ENCODE measurements at places on chromosomes 11 and 22.

GRCh38 chr11:2516276-2517015, 71.6 kb downstream of the KCNQ1 start:
- H3K4me1 ChIP-seq = no peaks in the 10 kb centered on the region
- H3K27me3 ChIP-seq = peaks cover 3% of the 10 kb centered on the region
- no peak overlapping the region for H3K27ac ChIP-seq
- H3K4me3 ChIP-seq = no peak overlapping the region

GRCh38 chr11:102794382-102794781, 3.6 kb downstream of the MMP1 start:
- no peak for DNase-seq
- no peaks in the 10 kb centered on the region for H3K4me1 ChIP-seq
- H3K4me3 ChIP-seq = no peak overlapping the region
- no peaks in the 10 kb centered on the region for H3K27me3 ChIP-seq

DNA sequence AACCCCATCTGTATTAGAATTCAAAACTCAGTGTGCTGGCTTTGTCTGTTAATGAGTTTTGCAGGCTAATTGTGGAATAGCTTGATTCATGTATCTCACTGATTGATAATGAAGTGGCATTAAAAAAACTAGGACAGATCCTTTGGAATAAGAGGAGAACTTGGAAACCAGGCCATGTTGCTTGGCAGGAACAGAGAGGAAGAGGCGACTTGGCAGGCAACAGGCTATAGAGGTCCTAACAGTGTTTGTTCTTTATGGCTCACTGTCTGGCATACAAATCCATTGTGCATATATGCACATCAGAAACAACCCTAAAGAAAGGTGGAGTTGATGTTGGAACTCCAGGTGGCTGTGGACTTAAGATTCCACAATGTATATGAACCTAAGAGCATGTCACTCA, 17.4 kb upstream of the OR9I1 start:
- no peak overlapping the region for H3K4me3 ChIP-seq
- H3K4me1 ChIP-seq = no peaks in the 10 kb centered on the region
- H3K27ac ChIP-seq = no peak overlapping the region
- DNase-seq = no peak
- no peaks in the 10 kb centered on the region for H3K36me3 ChIP-seq
- no peaks in the 10 kb centered on the region for H3K27me3 ChIP-seq

GRCh38 chr11:78685156-78685555, 110.5 kb upstream of the NARS2 start:
- no peak overlapping the region for H3K4me3 ChIP-seq
- DNase-seq = no peak
- no peak overlapping the region for H3K27ac ChIP-seq
- no peaks in the 10 kb centered on the region for H3K27me3 ChIP-seq
- peaks cover 12% of the 10 kb centered on the region for H3K4me1 ChIP-seq

DNA sequence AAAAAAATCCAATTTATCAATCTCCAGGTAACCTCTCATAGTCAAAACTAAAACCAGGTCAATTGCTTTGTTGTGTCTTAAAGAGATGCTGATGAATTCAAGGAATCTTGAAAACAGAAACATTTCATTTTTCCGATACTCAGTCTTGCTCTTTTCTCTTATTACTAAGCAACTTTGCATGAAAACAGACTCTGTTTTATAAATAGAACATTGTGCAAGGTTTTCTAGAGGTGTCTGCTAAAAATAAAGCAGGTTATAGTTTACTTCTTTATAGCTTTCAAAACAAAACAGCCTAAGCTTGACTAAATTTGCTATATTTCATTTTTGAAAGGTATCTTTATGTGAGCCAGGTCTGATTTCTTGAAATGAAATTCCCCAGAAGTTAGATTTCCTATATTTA, 109.3 kb downstream of the ARL14EP start:
- DNase-seq = no peak
- peaks cover 3% of the 10 kb centered on the region for H3K4me1 ChIP-seq
- no peak overlapping the region for H3K4me3 ChIP-seq
- no peaks in the 10 kb centered on the region for H3K36me3 ChIP-seq
- H3K27me3 ChIP-seq = no peaks in the 10 kb centered on the region

DNA sequence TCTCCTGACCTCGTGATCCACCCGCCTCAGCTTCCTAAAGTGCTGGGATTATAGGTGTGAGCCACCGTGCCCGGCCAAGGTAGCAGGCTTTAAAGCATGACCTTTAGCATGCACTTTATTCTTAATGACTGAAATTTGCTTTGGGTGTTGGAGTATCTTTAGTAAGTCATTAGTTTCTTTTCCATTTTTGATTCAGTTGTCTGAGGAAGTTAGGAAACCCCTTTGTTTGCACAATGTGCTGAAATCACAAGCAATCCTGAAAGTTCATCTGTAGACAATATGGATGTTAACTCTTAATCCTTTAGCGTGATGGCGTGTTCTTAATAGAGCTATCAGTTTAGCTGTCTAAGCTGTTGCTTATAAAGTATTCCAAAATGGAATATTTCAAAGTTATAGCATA, 16.8 kb downstream of the SDHD start:
- no peaks in the 10 kb centered on the region for H3K27me3 ChIP-seq
- no peak overlapping the region for H3K4me3 ChIP-seq
- no peaks in the 10 kb centered on the region for H3K4me1 ChIP-seq
- H3K27ac ChIP-seq = no peak overlapping the region
- no peaks in the 10 kb centered on the region for H3K36me3 ChIP-seq

DNA sequence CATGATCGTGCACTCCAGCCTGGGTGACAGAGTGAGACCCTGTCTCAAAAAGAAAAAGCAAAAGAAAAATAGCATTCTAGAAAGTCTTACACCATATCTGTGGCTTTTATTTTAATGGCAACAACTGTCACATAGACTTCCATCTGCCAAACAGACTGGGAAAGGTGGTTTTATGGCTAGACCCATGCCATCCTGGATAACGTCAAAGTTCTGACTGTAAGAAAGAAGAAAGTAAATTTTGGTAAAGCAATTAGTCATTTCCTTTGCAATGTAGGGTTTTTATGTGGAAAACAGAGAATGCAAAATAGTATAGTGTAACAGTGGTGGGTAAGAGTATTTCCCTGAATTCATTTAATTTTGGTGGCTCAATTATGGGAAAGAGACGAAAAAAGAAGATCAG, 75.5 kb upstream of the BARX2 start:
- H3K4me1 ChIP-seq = no peaks in the 10 kb centered on the region
- no peaks in the 10 kb centered on the region for H3K36me3 ChIP-seq
- H3K27me3 ChIP-seq = no peaks in the 10 kb centered on the region
- DNase-seq = no peak

GRCh38 chr11:120146413-120147093, 8.6 kb upstream of the TRIM29 start:
- no peaks in the 10 kb centered on the region for H3K36me3 ChIP-seq
- H3K4me1 ChIP-seq = no peaks in the 10 kb centered on the region
- H3K27me3 ChIP-seq = 0 out of 2 replicates have a peak, but pooled peaks cover 7% of the 10 kb centered on the region
- no peak overlapping the region for H3K27ac ChIP-seq
- no peak overlapping the region for H3K4me3 ChIP-seq

GRCh38 chr22:21701384-21701971, 34.1 kb downstream of the YPEL1 start:
- H3K4me1 ChIP-seq = no peaks in the 10 kb centered on the region
- DNase-seq = no peak
- H3K36me3 ChIP-seq = peaks cover 6% of the 10 kb centered on the region
- H3K27me3 ChIP-seq = no peaks in the 10 kb centered on the region
- H3K27ac ChIP-seq = no peak overlapping the region

DNA sequence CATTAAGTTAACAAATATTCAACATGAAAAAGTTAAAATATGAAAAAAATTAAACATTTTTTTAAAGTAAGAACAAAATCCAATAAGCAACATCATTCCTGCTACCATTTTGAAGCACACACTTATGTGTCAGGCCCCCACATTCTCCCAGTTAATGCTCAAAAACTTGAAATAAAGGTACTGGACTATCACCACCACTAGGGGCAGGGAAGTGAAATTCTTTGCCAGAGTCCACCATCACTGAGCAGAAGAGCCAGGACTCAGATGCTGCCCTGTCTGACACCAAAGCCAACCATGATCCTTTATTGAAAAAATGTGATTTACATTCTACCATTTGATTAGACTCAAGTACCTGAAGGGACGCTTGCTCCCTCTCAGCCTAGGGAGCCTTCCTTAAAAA, 39.1 kb downstream of the PITPNB start:
- no peak for DNase-seq
- H3K36me3 ChIP-seq = no peaks in the 10 kb centered on the region
- H3K27ac ChIP-seq = no peak overlapping the region
- peaks cover 12% of the 10 kb centered on the region for H3K4me1 ChIP-seq

GRCh38 chr11:93840180-93840579, 10.2 kb downstream of the VSTM5 start:
- H3K36me3 ChIP-seq = no peaks in the 10 kb centered on the region

GRCh38 chr11:27717801-27718229, 17.6 kb upstream of the BDNF start:
- H3K36me3 ChIP-seq = no peaks in the 10 kb centered on the region
- H3K4me1 ChIP-seq = peaks cover 11% of the 10 kb centered on the region
- no peak overlapping the region for H3K27ac ChIP-seq
- no peak for DNase-seq
- peak overlapping the region; percentile 67 for H3K4me3 ChIP-seq

GRCh38 chr11:70699294-70700221, 301.2 kb downstream of the CTTN start:
- peaks cover 15% of the 10 kb centered on the region for H3K4me1 ChIP-seq
- no peak for DNase-seq
- no peak overlapping the region for H3K27ac ChIP-seq
- no peaks in the 10 kb centered on the region for H3K36me3 ChIP-seq
- no peaks in the 10 kb centered on the region for H3K27me3 ChIP-seq
- no peak overlapping the region for H3K4me3 ChIP-seq

GRCh38 chr22:37487571-37487970, 1.4 kb upstream of the MFNG start:
- H3K27ac ChIP-seq = no peak overlapping the region
- peaks cover 33% of the 10 kb centered on the region for H3K4me1 ChIP-seq
- no peak for DNase-seq

- no peak overlapping the region for H3K27ac ChIP-seq
- no peak for DNase-seq
- H3K4me1 ChIP-seq = peaks cover 3% of the 10 kb centered on the region
Observed at GRCh38 chr11:119012629-119013170, 5.4 kb downstream of the RPS25 start.

DNA sequence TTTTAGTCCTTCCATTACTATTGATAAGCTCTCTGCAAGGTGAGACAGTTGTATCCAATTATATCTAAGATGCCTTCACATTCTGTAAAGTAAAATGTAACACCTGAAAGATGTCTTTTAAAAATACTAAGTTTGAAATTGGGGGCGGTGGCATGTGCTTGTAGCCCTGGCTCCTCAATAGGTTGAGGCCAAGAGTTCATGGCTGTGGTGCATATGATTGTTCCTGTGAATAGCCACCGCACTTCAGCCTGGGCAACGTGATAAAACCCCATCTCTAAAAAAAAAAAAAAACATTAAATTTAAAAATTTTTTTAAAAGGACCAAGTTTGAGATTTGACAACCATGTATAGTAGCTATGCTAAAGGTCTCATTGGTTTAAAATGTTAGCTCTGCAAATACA, 20.5 kb downstream of the CAPRIN1 start:
- peaks cover 44% of the 10 kb centered on the region for H3K36me3 ChIP-seq
- no peak overlapping the region for H3K4me3 ChIP-seq
- no peaks in the 10 kb centered on the region for H3K4me1 ChIP-seq
- no peak for DNase-seq
- no peak overlapping the region for H3K27ac ChIP-seq

GRCh38 chr11:112537846-112538330, 277.2 kb upstream of the PLET1 start:
- no peak overlapping the region for H3K4me3 ChIP-seq
- no peak overlapping the region for H3K27ac ChIP-seq
- H3K4me1 ChIP-seq = no peaks in the 10 kb centered on the region
- H3K36me3 ChIP-seq = no peaks in the 10 kb centered on the region
- no peak for DNase-seq

DNA sequence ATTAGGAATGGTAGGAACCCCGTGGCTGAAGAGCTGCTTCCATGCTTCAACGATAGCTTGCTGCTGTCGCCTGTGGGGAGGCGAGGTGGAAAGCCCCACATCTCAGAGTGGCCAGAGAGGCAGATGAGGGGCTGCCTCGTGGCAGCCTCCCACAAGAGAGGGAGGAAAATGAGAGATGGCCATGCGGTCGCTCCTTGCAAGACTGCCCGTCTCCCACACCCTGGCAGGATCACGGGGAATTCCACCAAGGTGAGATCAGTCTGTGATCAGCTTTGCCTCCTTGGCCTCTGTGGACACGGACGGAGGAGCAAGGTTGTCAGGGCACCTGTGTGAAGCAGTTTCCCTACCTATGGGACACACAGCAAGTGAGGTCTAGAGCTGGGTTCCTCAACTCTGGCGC, 3.0 kb downstream of the CRYBA4 start:
- no peak overlapping the region for H3K4me3 ChIP-seq
- no peak overlapping the region for H3K27ac ChIP-seq
- H3K36me3 ChIP-seq = no peaks in the 10 kb centered on the region
- no peaks in the 10 kb centered on the region for H3K4me1 ChIP-seq

DNA sequence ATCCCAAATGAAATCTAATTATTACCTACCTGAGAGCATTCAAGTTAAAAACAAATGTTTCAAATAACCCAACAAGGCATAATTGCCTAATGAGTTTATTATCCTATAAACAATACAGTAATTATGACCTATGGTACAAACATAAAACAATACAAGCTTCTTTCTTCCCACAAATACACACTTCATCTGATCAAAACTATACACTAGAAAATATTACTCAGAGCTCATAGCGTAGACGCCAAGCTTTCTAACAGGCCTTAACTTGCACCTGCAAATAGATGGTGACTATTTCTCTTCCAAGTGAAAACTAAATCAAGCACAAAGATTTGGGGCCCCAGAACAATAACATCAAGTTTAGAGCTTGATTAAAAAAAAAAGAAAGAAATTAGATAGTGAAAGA, 78.1 kb downstream of the SOX6 start:
- no peaks in the 10 kb centered on the region for H3K36me3 ChIP-seq
- no peak overlapping the region for H3K4me3 ChIP-seq
- no peaks in the 10 kb centered on the region for H3K4me1 ChIP-seq
- DNase-seq = no peak
- no peaks in the 10 kb centered on the region for H3K27me3 ChIP-seq
- no peak overlapping the region for H3K27ac ChIP-seq

- H3K36me3 ChIP-seq = no peaks in the 10 kb centered on the region
- H3K27me3 ChIP-seq = no peaks in the 10 kb centered on the region
- DNase-seq = no peak
- no peak overlapping the region for H3K27ac ChIP-seq
- H3K4me3 ChIP-seq = no peak overlapping the region
- no peaks in the 10 kb centered on the region for H3K4me1 ChIP-seq
Observed at GRCh38 chr11:44695169-44695833, 31.5 kb upstream of the TSPAN18 start.
